ENCODE measurements at places on chromosomes 1 and 21. TPM values are rescaled to one million over a fixed set of nuclear protein-coding genes. Genes with fewer than 3 reads are reported as not detected.
A peak's percentile ranks its signal among the peaks of the same experiment; 100 is the strongest.

GRCh38 chr1:36818771-36819170 is 215.5 kb downstream of the GRIK3 start:
- H3K27ac ChIP-seq, result no peak overlapping the region
- H3K4me1 ChIP-seq, result no peaks in the 10 kb centered on the region
- H3K27me3 ChIP-seq, result no peaks in the 10 kb centered on the region
- DNase-seq, result no peak
- no peaks in the 10 kb centered on the region for H3K36me3 ChIP-seq

DNA sequence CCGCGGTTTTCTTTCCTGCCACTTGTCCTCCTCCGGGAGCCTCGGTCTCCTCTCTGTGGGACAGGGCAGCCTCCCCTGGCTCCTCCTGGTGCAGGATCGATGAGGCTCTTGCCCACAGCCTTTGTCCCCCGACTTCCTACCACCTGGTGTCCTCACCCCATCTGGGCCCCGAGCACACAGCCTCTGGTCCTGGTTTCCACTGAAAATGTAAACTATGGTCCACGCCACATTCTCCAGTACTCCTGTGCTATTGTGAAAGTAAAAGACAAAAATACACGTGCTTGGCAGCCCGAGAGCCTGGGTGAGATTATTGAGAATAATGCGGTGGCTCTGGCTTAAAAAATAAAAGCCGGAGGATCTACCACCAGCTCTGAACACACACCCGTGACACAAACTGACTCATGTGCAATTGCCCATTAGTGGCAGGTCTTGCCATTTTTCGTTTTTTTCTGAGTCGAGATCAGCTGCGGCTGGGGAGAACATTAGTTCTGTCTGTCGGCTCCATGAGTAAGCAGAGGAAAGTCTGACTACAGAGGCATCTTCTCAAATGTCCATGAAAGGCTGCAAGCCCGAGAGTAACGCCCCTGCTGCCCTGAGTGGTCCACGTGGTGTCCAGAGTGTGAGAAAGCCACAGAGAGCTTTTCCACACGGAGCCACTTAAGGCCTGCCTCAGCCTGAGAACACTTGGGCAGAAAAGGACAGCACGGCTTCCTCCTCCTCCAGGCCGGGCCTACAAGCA is 5.7 kb upstream of the COL6A2 start:
- H3K4me3 ChIP-seq, result no peak overlapping the region
- no peak for DNase-seq
- H3K4me1 ChIP-seq, result no peaks in the 10 kb centered on the region
- H3K27ac ChIP-seq, result no peak overlapping the region

DNA sequence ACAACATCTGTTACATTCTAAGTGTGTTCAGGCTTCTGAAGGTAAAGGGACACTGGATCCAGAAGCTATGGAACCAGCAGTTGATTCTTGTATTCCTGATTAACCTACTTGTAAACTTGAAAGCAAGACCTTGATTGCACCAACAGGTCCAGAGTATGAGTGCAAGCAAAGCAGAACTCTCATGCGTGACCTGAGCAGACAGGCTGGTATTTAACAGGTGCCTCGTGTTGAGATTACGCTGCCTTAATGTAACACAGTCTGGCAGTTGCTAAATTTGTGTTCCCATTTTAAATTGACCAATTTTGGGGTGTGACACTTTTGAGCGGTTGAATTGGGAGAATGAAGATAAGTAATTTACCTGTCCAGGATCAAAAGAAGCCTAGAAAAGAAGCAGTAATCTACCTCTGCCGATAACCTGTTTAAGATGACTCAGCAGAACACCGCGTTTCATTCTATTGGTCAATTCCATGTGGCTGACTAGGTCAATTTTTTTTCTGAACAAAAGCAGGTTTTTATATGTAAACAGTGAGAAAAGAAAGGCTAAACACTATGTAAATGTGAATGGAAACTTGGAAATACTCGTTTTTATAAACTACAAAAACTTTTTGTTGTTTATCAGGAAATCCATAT is 147.6 kb downstream of the DYRK1A start:
- H3K4me3 ChIP-seq, result no peak overlapping the region
- no peaks in the 10 kb centered on the region for H3K4me1 ChIP-seq
- H3K36me3 ChIP-seq, result peaks cover 28% of the 10 kb centered on the region
- no peaks in the 10 kb centered on the region for H3K27me3 ChIP-seq

DNA sequence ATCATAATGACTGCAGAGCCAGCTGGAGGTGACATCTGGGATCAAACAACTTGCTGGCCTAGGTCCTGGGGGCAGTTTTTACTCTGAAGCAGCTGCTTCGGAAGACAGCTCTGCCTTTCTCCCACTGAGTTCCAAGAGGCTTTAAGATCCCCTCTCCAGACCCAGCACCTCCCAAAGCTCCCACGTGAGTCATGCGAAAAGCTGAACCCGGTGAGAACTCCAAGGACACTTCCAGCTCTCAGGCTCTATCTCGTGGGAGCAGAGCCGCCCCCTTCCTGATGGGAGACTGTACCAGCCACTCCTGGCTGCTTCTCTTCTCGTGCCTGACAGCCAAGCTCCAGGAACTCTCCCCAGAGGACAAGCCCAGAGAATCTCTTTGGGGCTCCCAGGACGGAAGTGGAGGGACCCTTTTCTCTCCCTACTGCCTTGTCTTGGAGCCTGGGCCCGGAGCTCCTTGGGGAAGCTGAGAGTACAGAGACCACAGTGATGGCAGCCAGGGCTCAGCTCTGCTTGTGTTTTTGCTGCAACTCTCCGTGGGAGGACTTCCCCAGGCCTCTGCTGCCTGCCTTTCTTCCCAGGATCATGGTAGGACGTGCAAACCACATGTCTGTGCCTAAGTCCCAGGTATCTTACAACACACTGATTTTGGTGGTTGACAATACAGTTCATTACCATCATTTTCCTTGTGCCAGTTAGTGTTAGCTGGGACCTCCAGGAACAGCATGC is 40.6 kb downstream of the STUM start:
- DNase-seq, result no peak
- no peak overlapping the region for H3K27ac ChIP-seq
- no peaks in the 10 kb centered on the region for H3K36me3 ChIP-seq
- no peaks in the 10 kb centered on the region for H3K27me3 ChIP-seq
- H3K4me3 ChIP-seq, result no peak overlapping the region

- H3K4me1 ChIP-seq, result no peaks in the 10 kb centered on the region
- H3K36me3 ChIP-seq, result no peaks in the 10 kb centered on the region
- H3K27ac ChIP-seq, result no peak overlapping the region
- no peaks in the 10 kb centered on the region for H3K27me3 ChIP-seq
These were observed 55.5 kb downstream of the SLC35F3 start for GRCh38 chr1:233959971-233960370.

GRCh38 chr1:227299688-227300087 is 18.6 kb downstream of the CDC42BPA start:
- peak overlapping the region; percentile 61 for H3K4me3 ChIP-seq
- peak overlapping the region; percentile 83 for H3K27ac ChIP-seq
- H3K36me3 ChIP-seq, result no peaks in the 10 kb centered on the region
- H3K27me3 ChIP-seq, result no peaks in the 10 kb centered on the region

DNA sequence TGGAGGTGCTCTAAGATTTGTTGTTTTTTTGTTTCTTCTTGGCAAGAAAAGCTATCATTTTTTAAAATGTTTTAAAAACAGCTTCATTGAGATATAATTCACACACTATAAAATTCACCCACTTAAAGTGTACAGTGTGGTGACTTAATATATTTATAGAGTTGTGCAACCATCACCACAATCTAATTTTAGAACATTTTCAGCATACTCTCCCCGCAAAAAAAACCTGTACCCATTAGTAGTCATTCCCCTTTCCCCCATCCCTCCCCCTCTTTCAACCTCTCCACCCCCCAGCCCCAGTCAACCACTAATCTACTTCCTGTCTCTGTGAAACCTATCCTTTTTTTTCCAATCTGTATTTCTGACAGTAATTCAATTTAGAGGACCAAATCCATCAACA is 30.6 kb downstream of the ZC3H11B start:
- H3K27ac ChIP-seq, result no peak overlapping the region
- no peaks in the 10 kb centered on the region for H3K36me3 ChIP-seq
- H3K4me1 ChIP-seq, result no peaks in the 10 kb centered on the region
- no peaks in the 10 kb centered on the region for H3K27me3 ChIP-seq
- H3K4me3 ChIP-seq, result no peak overlapping the region
- DNase-seq, result no peak

The FCRL6 gene
- not detected for total RNA-seq

The GJA9 gene
- not detected for total RNA-seq

DNA sequence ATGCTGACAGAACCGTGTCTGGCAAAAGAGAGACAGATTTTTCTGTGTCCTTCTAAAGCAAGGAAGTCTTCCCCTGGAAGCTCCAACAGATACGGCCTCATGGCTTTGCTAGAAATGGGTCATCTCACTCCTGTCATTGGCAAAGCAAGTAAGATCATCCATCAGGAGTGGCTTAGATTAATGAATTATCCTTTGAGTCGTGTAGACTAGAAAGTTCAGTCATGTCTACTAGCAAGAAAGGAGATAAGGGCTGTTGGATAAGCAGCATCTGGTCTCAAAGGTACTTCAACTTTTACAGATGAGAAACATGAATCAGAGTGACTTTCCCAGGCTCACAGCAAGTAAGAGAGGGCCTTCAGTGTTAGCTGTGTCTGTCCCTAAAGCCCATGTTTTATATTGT is 3.4 kb upstream of the AGO3 start:
- no peak overlapping the region for H3K27ac ChIP-seq
- H3K4me3 ChIP-seq, result no peak overlapping the region
- H3K36me3 ChIP-seq, result no peaks in the 10 kb centered on the region
- no peak for DNase-seq
- H3K27me3 ChIP-seq, result no peaks in the 10 kb centered on the region
- peaks cover 11% of the 10 kb centered on the region for H3K4me1 ChIP-seq

DNA sequence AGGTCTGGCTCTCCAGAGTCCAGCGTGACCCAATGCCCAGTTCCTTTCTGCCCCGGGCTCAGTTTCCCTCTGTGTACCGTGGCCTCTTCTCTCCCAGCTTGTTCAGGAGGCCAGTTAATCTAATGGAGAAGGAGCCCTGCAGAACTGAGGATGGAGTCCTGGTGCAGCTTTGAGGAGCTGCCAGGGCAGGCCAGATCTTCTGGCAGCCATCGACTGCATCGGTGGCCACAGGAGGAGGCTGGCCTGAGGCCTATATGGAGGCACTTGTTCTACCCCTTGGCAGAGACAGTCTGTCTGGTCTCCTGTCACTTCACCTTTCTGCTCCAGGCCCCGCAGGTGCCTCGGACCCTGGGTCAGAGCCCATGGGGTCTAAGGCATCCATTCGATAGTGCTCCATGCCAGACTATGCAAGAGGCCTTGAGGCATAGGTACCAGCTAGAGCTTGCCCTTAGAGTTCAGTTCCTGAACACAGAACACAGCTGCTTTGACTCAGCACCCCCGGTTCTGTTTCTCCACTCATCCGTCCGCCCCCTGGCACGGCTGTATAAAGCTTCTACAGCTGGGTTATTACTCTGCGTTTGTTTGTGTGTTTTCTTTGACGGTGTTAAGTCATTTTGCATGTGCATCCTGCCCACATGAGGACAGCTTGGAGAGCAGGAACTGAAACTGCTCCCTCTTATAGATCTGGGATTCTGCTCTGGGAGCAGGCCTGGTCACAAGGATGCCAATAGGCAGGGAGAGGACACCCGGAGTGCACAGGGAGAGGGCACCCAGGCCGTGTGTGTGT is 18.5 kb upstream of the LRRN2 start:
- peaks cover 5% of the 10 kb centered on the region for H3K27me3 ChIP-seq
- no peak for DNase-seq
- no peak overlapping the region for H3K4me3 ChIP-seq
- no peaks in the 10 kb centered on the region for H3K36me3 ChIP-seq

- H3K27me3 ChIP-seq, result no peaks in the 10 kb centered on the region
- H3K36me3 ChIP-seq, result no peaks in the 10 kb centered on the region
- no peak for DNase-seq
- no peak overlapping the region for H3K4me3 ChIP-seq
- H3K27ac ChIP-seq, result no peak overlapping the region
These were observed 191.8 kb downstream of the TPR start for GRCh38 chr1:186183219-186183618.

The KDF1 gene
- not detected for total RNA-seq

GRCh38 chr1:110087812-110088738 is 17.6 kb upstream of the ALX3 start:
- DNase-seq, result peak; percentile 53
- peaks cover 49% of the 10 kb centered on the region for H3K27me3 ChIP-seq
- H3K4me1 ChIP-seq, result peaks cover 6% of the 10 kb centered on the region
- no peak overlapping the region for H3K27ac ChIP-seq
- no peak overlapping the region for H3K4me3 ChIP-seq

The PIGC gene
- 16.1 TPM for total RNA-seq

The OR2T29 gene
- not detected for total RNA-seq

GRCh38 chr1:59926381-59927123 is at the start of gene CYP2J2:
Gene CYP2J2 (minus strand): TSS chr1:59926773. CDS start chr1:59926746, 27 bp downstream.
- H3K36me3 ChIP-seq, result no peaks in the 10 kb centered on the region
- peaks cover 20% of the 10 kb centered on the region for H3K27me3 ChIP-seq
- peak within 1 kb of the TSS; percentile 39 for H3K4me3 ChIP-seq
- H3K4me1 ChIP-seq, result no peaks in the 10 kb centered on the region

GRCh38 chr21:31898933-31899630 is 26.3 kb downstream of the HUNK start:
- no peak overlapping the region for H3K27ac ChIP-seq
- H3K36me3 ChIP-seq, result no peaks in the 10 kb centered on the region
- H3K27me3 ChIP-seq, result no peaks in the 10 kb centered on the region

DNA sequence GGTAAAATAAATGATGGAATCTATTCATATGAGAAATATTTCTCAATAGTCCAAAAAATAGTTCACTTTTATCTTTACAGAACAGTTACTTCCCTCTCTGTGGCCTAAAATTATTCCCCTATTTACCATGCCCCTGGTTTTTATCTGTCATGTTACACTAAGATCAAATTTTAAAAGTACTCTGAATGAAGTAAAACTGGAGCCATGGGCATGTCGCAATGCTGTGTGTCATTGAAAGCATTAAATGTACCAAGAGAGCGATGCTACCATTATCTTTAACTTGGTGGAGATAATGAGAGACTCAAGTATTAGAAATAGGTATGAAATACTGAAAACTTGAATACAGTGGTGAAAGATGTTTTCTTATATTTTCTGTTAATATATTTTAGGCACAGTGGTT is 146.2 kb downstream of the KCNT2 start:
- no peak for DNase-seq
- no peak overlapping the region for H3K4me3 ChIP-seq
- H3K4me1 ChIP-seq, result no peaks in the 10 kb centered on the region
- no peaks in the 10 kb centered on the region for H3K36me3 ChIP-seq
- no peak overlapping the region for H3K27ac ChIP-seq

DNA sequence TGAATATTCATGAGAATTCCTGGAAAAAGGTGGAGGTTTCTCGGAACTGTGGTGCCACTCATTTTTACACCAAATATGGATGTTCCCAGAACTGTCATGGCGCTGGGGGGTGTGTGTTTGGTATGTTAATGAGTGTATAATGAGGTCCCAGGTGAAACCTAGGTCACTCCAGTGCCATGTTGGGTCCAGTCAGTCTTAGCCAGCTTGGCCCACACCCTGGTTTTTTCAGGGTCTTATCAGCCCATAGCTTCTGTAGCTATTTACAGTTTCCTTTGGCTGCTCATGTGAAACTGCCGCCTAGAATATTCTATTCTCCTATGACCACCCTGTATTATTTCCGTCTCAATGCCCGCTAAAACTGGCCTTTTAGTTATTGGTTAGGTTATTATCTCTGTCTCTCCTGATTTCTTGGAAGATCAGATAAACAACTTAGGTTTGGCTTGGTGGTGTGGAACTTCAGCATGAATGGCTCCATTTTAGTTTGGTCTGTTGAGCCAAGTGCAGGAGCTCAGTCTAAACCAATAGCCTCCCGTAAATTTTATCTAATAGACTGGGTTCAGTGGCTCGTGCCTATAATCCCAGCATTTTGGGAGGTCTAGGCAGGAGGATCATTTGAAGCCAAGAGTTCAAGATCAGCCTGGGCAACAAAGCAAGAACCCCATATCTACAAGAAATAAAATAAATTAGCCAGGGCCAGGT is 42.1 kb upstream of the EDARADD start:
- H3K4me3 ChIP-seq, result no peak overlapping the region
- H3K27me3 ChIP-seq, result no peaks in the 10 kb centered on the region
- H3K27ac ChIP-seq, result no peak overlapping the region
- no peak for DNase-seq
- H3K36me3 ChIP-seq, result no peaks in the 10 kb centered on the region

Data from endothelial cell of umbilical vein (primary cell).